ENCODE measurements at places on chromosomes 16 and 17. TPM values are rescaled to one million over a fixed set of nuclear protein-coding genes. Genes with fewer than 3 reads are reported as not detected.

ADORA2B gene
- 1.2 TPM for total RNA-seq

TEKT5 gene
- 0.39 TPM for total RNA-seq

- H3K4me3 ChIP-seq = no peak overlapping the region
- H3K36me3 ChIP-seq = no peaks in the 10 kb centered on the region
- H3K4me1 ChIP-seq = no peaks in the 10 kb centered on the region
- DNase-seq = peak; percentile 74
- no peaks in the 10 kb centered on the region for H3K27me3 ChIP-seq
These were observed 693 bp downstream of the NDRG4 start for GRCh38 chr16:58500430-58501241.

GRCh38 chr16:79182616-79183015, 417.9 kb downstream of the MAF start:
- H3K4me1 ChIP-seq = no peaks in the 10 kb centered on the region
- no peaks in the 10 kb centered on the region for H3K36me3 ChIP-seq
- H3K4me3 ChIP-seq = no peak overlapping the region
- no peak overlapping the region for H3K27ac ChIP-seq

GRCh38 chr16:87675111-87675719, 72.9 kb downstream of the JPH3 start:
- H3K4me3 ChIP-seq = no peak overlapping the region
- no peaks in the 10 kb centered on the region for H3K36me3 ChIP-seq
- no peak for DNase-seq
- H3K27me3 ChIP-seq = no peaks in the 10 kb centered on the region
- H3K27ac ChIP-seq = no peak overlapping the region
- H3K4me1 ChIP-seq = no peaks in the 10 kb centered on the region

GRCh38 chr16:14553447-14553846, 76.6 kb downstream of the PARN start:
- no peak overlapping the region for H3K4me3 ChIP-seq
- DNase-seq = no peak
- H3K4me1 ChIP-seq = no peaks in the 10 kb centered on the region
- H3K36me3 ChIP-seq = no peaks in the 10 kb centered on the region
- no peak overlapping the region for H3K27ac ChIP-seq

- H3K4me3 ChIP-seq = no peak overlapping the region
- H3K4me1 ChIP-seq = no peaks in the 10 kb centered on the region
- H3K27ac ChIP-seq = no peak overlapping the region
- no peaks in the 10 kb centered on the region for H3K36me3 ChIP-seq
These were observed 4.1 kb upstream of the LITAFD start for GRCh38 chr16:8877894-8878522.

ST6GALNAC1 gene
- total RNA-seq = 2.3 TPM

DNA sequence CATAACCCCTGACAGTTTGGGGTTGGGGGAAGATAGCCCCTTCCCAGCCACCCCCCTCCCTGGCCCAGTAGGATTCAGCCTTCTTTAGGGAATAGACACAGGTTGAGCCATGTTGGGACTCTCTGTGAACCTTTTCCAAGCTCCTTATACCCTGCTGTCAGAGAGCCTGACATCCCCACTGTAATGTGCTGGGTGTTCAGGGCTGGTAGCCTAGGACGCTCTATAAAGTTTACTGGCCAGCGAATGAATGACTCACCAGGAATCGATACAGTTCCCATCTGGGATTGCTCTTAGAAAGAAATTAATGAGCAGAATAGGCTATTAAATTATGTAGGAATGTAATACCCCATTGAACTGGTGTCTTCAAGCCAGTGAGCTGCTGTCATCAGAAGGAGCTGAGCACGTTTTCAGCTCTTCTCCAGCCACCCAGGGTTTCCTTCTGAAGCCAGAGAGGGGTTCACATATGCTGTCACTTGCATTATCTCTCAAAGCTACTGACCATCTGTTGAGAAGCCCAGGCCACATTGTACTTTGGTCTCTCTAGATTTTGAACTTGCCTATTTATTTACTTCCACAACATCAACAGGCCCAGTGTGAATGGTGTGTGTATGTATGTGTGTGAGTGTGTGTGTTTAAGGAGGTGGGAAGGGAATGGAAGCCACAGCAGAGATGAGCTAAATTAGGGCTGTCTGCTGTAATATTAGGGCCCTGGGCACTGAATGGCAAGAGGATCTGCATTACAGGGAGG, 64.9 kb downstream of the SPACA3 start:
- H3K36me3 ChIP-seq = no peaks in the 10 kb centered on the region
- no peak overlapping the region for H3K4me3 ChIP-seq
- H3K4me1 ChIP-seq = no peaks in the 10 kb centered on the region
- H3K27me3 ChIP-seq = no peaks in the 10 kb centered on the region
- DNase-seq = no peak

KRTAP1-5 gene
- total RNA-seq = not detected

CSF3 gene
- 0.39 TPM for total RNA-seq

DNA sequence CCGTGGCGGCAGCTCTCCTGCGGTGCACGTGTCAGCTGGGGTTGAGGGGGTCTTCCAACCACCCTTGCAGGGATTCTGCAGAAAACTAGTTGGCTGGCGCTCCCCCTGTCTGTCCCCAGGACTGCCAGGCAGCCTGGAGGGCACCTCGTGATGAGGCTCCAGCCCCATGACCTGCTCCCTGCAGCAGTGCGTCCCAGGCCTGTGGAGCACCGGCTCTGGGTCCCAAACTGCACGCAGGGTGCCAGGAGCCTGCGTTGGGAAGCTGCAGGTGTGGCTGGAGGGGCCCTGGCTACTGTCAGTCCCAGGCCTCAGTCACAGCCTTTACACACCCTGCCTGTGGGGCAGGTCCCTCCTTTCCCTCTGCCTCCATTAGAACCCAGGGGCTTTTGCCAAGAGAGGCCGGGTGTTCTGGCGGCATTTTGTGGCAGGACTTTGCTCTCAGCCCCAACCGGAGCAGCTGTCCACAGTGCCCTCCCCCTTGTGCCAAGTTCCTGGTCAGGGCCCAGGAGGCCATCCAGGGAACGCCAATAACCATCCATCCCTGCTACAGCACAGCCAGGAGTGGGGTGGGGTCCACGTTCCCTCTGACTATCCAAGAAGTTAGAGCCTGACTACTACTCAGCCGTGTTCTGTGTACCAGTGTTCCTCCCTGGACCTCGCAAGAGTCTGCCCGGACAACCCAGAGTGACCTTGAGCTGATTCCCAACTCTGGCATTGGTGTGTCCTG, 9.2 kb downstream of the CHMP6 start:
- H3K27ac ChIP-seq = no peak overlapping the region
- H3K4me3 ChIP-seq = no peak overlapping the region
- H3K4me1 ChIP-seq = no peaks in the 10 kb centered on the region
- peaks cover 5% of the 10 kb centered on the region for H3K36me3 ChIP-seq
- H3K27me3 ChIP-seq = no peaks in the 10 kb centered on the region

DNA sequence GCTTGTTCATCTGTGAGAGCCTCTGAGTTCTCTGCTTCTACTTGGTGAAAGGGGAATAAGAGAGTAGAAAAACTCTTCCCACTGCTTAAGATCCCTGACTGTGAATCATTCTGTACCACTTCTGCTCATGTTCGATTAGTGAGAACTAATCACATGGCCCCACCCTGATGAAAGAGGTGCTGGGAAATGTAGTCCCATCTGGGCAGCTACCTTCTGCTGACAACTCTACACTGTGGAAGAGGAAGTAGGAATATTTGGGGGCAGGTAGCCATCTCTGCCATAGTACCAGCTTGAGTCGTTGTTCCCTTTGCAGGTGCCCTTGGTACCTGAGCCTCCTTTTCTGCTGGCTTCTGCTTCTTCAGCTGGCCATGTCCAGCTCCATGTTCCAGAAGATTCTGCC, 29.9 kb downstream of the NKD1 start:
- no peak overlapping the region for H3K4me3 ChIP-seq
- no peaks in the 10 kb centered on the region for H3K36me3 ChIP-seq
- no peaks in the 10 kb centered on the region for H3K27me3 ChIP-seq

DNA sequence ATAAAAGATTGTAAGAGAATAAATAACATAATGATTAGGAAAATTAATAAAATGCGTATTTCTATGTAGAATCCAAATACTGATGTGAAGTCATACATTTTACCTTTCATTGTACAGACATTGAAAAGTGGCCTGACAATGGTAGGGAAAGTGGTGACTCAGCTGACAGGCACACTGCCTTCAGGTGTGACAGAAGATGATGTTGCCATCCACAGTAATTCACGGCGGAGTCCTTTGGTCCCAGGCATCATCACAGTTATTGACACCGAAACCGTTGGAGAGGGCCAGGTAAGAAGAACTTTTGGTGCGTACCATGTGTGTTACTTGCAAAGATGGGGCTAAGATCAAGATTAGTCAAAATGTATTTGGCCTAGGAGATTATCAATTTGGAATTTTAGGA, 232.8 kb downstream of the BCAS3 start:
- H3K27me3 ChIP-seq = no peaks in the 10 kb centered on the region
- H3K36me3 ChIP-seq = no peaks in the 10 kb centered on the region
- no peak overlapping the region for H3K27ac ChIP-seq
- H3K4me3 ChIP-seq = no peak overlapping the region

DNA sequence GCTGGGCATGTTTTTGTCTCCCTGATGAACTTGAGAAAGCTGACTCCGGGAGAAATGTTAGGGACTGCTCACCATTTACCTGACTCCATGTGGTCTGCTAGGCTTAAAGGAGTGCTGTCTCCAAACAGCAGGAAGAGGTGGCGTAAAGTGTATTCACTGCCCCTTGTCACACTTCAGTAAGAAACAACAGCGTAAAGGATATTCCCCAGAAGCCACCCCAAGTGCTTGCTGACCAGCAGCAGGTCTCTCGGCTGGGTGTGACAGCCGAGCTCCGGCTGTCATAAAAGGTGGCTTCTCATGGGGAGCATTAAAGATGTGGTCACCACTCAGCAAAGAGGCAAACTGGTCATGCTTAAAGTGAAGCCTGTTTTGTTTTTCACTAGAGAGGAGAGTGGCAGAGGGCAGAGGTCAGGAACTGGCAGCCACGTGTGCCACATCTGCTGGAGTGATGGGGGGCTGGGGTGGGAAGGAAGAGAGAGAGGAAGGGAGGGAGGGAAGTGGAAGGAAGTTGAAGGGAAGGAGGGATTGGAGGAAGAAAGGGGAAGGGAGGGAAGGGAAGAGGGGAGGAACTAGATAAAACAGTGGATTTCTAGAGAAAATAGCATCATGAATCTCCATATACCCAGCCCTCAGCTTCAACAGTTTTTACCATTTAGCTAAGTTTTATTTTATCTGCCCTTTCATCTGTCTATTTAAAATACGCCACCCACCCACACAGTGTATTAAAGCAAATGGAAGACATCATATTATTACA, 119.3 kb downstream of the CLEC16A start:
- H3K36me3 ChIP-seq = peaks cover 2% of the 10 kb centered on the region
- no peaks in the 10 kb centered on the region for H3K27me3 ChIP-seq
- no peak overlapping the region for H3K4me3 ChIP-seq
- DNase-seq = peak; percentile 16

TP53TG3B gene
- total RNA-seq = not detected

DNA sequence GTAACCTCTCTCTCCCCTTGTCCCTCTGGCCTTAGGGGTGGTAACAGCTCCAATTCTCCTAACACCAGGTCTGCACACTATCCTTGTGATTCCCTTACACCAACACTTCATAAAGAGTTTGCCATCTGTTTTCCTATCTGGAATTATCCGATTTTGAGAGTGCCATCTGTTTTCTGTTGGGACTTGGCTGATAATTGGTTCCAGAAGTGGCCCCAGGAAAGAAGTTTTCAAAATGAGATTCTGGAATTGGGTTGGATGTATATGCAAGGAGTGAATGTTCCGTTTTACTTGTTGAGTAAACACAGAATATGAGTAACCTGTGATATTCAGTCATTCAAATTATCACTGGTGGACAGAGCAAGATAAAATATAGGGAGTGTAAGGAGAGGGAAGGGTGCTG, 134.1 kb upstream of the HS3ST3A1 start:
- no peaks in the 10 kb centered on the region for H3K36me3 ChIP-seq
- no peak overlapping the region for H3K27ac ChIP-seq
- H3K4me1 ChIP-seq = no peaks in the 10 kb centered on the region
- DNase-seq = no peak
- H3K27me3 ChIP-seq = no peaks in the 10 kb centered on the region

NMRAL1 gene
- total RNA-seq = 23.5 TPM

DNA sequence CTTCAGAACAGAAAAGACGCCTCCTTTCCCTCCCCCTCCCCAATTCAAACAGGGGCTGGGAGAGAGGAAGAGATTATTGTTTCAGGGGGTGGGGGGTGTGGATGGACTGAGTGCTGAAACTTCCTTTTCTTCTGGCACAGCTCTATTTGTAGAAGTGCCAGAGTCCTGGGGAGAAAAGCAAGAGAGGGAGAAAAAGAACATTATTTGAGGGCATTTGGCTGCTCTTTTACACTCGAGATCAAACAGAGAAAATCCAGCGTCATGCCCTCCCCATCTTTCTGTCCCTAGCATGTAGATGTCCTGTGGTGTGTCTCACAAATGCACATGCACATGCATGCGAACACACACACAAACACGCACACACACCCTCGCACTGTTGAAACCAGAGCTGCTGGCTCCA, 13.0 kb downstream of the ARL4D start:
- DNase-seq = no peak
- H3K27me3 ChIP-seq = no peaks in the 10 kb centered on the region
- H3K36me3 ChIP-seq = no peaks in the 10 kb centered on the region
- no peak overlapping the region for H3K4me3 ChIP-seq
- H3K27ac ChIP-seq = no peak overlapping the region

DNA sequence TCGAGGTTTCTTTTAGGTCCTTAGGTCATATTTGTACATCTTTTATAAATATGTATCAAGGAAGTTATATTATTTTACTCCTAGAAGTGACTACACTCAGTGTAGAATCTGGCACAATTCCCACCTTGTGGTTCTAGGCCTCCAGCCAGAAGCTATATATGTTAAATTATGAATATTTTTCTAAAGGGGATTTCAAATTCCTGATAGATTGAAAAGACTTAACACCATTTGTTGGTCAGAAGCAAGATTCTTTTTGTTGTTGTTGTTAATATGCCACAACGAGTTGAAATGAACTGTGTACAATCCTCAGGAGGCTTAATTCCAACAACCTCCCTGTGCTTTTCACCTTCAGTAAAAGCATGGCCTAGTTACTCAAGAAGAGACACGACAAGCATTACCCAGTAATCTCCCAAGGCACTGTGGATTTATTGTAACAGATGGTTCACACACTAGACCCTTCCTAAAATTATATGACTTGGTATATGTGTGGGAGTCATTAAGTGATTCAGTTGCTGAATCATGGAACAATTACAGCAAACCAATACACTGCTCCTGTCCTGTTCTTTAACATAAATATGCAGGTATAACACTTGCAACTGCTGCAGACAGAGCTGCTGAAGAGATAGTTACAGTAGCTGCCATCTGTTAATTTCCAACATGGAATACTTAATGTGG, 964.4 kb upstream of the GOT2 start:
- no peak overlapping the region for H3K27ac ChIP-seq
- H3K4me1 ChIP-seq = no peaks in the 10 kb centered on the region
- no peak overlapping the region for H3K4me3 ChIP-seq
- no peaks in the 10 kb centered on the region for H3K27me3 ChIP-seq
- no peaks in the 10 kb centered on the region for H3K36me3 ChIP-seq
